ENCODE measurements at places on chromosomes 12 and 14.

GRCh38 chr14:88095791-88096190 lies 90.9 kb downstream of the GPR65 start:
- no peak for DNase-seq

DNA sequence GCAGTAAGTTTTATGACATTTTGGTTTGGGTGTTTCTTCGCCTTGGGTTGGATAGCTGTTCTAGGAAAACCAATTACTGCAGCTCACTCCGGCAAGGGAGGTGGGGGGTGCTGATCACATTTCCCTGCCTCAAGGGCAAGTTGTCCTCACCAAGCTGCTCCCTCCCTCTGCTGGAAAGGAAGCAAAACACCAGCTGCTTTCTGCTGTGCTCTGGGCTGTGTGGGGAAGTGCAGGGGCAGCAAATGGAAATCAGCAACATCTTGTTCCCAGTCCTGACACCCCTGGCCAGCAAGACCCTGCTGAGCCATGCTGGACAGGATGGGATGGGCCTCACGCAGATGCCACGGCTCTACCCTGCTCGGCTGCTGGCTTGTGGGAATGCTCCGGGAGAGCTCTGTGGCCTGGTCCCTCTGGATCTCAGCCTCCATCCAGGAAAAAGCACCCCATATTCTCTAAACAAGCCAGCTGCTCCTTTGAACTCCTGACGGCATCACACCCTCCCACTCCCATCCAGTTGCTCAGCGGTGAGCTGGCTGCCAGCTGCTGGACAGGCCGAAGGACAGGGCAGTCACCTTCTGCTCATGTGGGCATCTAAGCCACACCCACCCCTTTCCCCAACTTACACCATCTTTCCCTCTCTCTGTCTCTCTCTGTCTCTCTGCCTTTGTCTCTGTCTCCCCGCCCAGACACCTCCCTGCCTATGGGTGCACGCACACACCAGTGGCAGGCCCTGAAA lies 52.4 kb upstream of the EIF5 start:
- DNase-seq: no peak

DNA sequence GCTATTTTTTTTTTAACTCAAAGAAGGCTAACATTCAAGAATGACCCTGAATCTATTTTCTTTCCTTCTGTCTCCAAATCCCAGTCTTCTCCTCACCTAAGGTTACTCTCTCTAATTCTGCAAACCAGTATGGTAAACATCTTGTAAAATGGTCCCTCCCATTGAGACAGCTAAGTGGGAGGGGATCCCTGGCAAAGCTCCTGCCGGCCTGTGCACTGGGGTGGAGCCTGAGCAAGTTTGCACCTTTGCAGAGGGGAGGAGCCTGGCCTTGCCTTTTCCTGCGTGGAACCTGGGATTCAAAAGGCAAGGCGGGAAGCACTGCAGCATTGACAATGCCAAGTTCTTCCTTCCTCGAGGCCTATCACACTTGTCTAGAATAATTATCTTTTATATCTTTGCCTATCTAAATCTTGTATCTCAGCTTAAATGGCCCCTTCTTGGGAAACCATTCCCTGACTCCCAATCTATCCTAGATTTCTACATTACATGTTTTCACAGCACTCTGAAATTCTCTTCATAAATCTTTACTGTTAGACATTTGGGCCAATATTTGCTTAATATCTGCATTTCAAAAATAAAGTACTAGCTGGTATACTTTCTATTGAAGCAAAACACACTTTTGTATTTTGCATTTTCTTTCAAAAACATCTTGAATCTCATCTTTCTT lies 83.0 kb downstream of the EPS8 start:
- no peak for DNase-seq

GRCh38 chr14:62722406-62722805 lies 322.9 kb downstream of the KCNH5 start:
- DNase-seq: no peak

DNA sequence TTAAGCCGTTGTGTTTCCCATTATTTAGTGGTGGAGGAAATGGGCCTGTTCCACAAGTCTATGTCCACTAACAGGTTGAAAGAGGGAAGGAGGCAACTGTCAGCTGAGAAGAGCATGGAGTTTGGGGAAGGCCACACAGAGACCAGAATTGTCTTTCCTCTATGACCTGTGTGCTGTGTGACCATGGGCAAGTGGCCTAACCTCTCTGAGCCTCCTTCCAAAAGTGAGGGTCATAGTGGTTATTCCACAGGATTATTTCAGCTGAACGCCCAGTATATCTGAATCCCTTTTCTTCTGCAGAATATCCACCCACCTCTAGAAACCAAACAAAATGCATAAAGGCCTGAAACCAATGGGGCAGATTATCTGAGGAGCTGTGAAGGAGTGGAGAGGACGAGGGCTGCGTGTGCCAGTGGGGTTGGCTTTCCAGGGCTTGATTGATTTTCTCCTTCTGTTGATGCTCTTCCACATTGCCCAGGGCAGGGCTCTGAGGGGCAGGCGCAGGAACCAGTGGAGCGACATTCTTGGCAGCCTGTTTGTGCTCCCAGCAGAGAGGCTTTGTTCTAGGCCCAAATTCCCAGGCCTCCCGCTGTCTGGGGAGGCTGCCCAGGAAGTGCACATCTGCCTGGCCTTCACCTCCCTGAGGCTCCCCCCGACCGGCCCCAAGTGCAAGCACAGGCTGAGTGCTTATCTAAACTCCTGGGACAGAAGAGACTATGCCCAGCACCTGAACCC lies 452.7 kb downstream of the BCL11B start:
- DNase-seq: no peak

DNA sequence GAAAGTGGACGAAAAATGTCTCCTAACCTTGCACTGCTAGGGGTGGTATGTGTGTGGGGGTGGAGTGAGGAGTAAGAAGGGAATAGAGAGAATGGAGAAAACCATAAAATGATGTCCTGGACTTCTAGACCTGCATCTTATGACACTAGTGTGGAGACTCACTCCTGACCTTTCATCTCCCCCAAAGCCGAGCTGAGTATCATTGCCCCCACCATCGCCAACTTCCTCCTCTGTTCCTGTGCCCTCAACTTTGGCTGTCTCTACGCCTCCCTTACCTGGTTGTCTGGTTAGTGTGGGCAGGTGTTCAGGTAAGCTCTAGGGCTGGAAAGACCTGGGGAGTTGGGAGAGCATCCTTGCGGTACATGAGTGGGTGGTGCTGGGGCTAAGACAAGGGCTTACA lies 4.5 kb upstream of the KLHL33 start:
- DNase-seq: no peak

- DNase-seq: no peak
Observed at GRCh38 chr12:28107679-28108078, 82.6 kb upstream of the CCDC91 start.

DNA sequence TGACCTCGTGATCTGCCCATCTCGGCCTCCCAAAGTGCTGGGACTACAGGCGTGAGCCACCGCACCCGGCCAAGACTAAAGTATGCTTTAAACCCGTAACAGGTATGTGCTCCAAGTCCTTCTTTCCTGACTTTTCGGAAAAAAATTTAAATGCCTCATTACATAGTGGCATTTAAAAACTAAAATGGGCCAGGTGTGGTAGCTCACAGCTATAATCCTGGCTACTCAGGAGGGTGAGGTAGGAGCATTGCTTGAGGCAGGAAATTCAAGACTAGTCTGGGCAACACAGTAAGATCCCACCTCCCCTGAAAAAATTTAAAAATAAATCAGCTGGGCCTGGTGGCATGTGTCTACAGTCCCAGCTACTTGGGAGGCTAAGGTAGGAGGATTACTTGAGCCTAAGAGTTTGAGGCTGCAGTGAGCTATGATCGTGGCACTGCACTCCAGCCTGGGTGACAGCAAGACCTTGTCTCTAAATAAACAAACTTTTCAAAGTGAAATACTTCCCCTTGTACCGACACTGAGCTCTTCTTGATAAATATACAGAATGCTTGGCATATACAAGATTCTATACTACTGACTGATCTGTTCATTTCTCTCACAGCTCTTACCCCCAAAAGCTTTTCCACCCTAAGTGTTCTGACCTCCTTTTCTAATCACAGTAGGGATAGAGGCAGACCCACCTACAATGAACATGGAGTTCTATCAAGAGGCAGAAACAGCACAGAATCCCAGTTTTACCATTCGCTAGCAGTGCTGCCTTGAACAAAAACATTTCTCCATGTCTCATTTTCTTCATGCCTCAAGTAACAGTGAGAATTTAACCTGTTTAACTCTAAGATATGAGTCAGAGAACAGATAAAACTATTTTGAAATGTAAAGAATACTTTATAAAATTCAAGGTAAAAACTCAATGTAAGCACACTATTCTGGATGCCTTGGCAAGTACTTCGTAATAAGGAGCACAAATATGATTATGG lies 7.9 kb downstream of the PPP4R3A start:
- no peak for DNase-seq

DNA sequence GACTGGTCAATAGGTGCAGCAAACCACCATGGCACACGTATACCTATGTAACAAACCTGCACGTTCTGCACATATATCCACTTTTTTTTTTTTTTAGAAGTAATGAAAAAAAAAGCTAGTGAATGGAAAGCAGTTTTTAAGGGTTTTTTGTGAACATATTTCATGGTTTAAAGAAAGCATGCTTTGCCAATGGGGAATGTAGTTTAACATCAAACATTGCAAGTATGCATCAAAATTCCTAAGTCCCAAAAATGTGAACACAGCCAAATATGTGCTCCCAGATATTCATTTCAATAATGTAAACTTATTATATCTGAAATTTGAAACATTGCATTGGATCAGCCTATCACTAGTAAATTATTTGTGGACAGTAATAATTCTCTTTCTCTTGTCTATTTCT lies 710.4 kb upstream of the FLRT2 start:
- no peak for DNase-seq

GRCh38 chr12:91178139-91178561 lies 4.5 kb downstream of the DCN start:
- DNase-seq: no peak

GRCh38 chr14:92637228-92637627 lies 111.2 kb downstream of the LGMN start:
- DNase-seq: no peak

DNA sequence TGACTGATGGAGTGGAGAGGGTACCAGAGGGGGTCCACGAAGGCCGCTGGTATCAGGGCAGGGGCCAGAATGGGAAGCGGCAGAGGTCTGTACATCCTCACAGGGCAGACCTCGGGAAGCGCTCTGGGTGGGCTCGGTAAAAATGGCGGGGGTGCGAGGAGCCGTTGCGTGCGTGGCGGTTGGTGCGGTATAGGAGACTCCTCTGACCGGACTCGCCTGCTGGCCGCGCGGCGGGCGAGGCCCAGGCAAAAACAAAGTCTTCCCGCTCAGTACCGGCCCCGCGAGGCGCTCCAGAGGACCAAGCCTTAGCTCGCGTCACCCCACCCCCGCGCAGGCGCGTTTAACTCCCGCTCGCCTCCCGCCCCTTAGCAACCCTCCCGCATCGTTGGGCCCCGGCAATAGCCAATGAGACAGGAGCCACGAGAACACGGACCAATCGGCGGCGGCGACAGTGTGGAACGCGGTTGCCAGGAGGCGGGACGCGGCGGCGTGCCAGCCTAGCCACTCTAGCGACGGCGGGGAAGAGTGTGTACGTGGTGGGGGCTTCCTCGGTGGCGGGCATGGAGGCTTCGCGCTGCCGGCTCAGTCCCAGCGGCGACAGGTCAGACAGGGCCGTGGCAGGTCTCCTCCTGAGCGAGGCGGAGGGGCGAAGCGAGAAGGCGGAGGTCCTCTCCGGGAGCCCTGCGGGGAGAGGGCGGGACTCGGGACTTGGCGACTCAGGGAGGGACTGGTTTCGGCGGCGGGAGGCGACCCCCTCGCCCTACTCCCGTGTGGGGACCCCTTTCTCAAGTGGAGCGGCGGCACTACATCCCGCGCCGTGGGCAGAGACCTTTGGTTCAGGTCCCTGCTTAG lies at the start of gene TULP3:
Gene TULP3 (plus strand): TSS at position 504 of the 852 bp plus-strand sequence. CDS start 57 bp downstream, at position 561.
- peak; percentile 99 for DNase-seq

GRCh38 chr12:98059659-98060343 lies 455.6 kb upstream of the TMPO start:
- DNase-seq: no peak

- DNase-seq: no peak
Observed at GRCh38 chr12:77437206-77437605, 371.8 kb upstream of the E2F7 start.

GRCh38 chr12:12007001-12007712 lies 63.6 kb upstream of the BCL2L14 start:
- DNase-seq: peak; percentile 17

DNA sequence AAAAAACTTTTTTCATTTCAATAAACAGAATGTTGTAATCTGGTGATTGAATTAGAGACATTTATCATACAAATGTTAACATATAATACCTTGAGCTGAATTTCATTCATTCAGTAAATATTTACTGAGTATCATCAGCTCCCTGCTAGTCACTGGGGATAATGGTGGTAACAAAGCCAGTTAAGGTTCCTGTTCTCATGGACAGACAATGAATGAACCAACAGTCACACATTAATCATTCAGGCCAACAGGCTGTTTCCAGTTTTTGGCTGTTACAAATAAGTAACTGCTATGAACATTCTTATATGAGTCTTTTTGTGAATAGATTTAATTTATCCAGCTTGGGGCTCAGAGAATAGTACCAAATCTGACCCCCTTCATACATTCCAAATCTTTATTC lies 13.5 kb downstream of the EXD2 start:
- no peak for DNase-seq

GRCh38 chr12:80412343-80412953 lies 31.6 kb upstream of the PTPRQ start:
- DNase-seq: no peak

DNA sequence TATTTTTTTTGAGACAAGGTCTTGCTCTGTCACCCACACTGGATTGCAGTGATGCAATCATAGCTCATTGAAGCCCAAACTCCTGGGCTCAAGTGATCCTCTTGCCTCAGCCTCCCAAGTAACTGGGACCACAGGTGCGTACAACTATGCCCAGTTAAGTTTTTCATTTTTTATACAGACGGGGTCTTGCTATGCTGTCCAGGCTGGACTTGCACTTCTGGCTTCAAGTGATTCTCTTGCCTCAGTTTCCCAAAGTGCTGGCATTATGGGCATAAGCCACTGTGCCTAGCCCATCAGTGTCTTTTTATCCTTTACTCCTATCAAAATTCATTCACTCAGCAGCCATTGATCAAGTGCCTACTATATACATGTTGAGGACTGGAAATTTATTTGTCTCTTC lies 9.0 kb downstream of the PTPN11 start:
- no peak for DNase-seq

DNA sequence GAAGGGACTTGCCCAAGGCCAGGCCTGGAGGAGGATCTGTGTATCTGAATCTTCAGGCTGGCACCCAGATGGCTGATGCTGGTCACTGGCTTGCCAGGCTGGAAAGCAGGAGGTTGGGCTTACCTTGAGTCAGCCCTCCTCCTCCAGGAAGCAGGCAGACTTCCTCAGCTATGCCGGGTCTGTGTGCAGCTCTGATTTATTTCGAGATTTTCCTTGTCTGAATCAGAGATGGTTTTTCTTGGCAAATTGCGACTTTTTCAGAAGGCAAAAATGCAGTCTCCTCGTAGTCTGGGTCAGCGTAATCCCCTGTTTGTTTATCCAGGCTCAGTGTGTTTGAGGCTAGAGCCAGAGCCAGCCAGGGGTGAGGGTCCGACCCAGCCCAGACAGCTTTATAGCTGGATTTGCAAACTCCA lies 48.9 kb downstream of the SMOC1 start:
- no peak for DNase-seq
